ENCODE measurements at places on chromosomes 3 and 15.

- no peak for DNase-seq
These were observed 3.8 kb downstream of the PLCH1 start for GRCh38 chr3:155741101-155741500.

DNA sequence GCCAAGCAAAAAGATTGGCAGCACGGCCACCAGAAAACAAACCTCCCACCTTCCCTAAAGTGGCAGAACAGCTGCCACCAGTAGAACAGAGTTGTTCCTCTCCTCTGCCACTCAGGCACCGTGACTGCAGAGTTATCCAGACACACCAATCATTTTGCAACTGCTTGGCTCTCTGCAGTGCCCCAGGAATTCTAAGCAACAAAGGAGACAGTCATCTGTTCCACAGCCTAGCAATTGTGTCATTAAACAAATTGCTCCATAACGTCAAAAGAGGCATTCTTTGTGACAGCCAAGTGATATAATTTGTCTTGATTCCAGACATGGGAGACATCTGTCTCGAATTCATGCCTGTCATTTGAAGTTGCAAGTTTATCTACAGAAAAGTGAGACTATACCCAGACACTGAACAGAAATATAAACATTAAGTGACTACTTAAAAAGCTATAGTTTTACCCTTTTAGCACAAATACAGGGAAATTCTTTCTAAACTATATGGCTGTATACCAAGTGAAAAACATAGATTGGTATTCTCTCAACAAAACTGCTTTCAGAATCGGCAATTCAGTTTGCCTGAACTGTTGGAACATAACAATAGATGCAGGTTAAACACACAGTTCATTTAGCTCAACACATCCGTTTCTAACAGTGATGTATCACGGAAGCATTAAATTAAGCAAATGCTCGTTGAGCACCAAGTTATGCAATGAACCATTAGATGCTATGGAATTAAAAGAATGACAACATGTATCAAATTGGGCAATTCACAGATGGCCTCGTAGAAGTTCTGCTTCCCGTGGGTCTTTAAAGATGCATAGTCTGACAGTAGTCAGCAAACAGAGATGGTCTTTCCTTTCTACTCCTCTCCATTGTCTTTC, 281.3 kb downstream of the FGF12 start:
- peak; percentile 16 for DNase-seq

GRCh38 chr15:88207565-88207964, 49.0 kb downstream of the NTRK3 start:
- no peak for DNase-seq

DNA sequence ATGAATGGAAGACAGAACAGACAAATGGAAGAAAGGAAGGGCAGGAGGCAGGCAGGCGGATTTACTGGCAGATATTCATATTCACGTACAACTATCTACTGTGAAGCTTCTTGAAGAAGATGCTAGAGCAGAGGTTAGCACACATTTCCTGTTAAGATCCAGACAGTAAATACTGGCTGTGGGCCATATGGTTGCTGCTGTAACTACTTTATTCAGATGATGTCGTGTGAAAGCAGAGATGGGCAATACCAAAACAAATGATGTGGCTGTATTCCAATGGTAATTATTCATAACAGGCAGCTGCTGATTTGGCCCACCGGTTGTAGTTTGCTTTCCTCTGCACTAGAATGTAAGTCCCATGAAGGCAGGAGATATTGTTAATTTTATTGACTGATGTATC, 115.7 kb upstream of the PRTG start:
- no peak for DNase-seq

GRCh38 chr3:66948041-66948440, 50.1 kb upstream of the KBTBD8 start:
- DNase-seq = no peak

- DNase-seq = no peak
These were observed 648.7 kb upstream of the CCDC54 start for GRCh38 chr3:106728315-106729098.

GRCh38 chr15:62021991-62022600, 38.2 kb downstream of the VPS13C start:
- DNase-seq = no peak
